ENCODE measurements at places on chromosomes 4 and X.

- no peak for DNase-seq
Observed at GRCh38 chr4:23924556-23924955, 34.7 kb upstream of the PPARGC1A start.

GRCh38 chr4:126268106-126268505 lies 953.4 kb downstream of the FAT4 start:
- no peak for DNase-seq

GRCh38 chrX:17375637-17376430 lies 834 bp downstream of the NHS start:
- peak; percentile 78 for DNase-seq

DNA sequence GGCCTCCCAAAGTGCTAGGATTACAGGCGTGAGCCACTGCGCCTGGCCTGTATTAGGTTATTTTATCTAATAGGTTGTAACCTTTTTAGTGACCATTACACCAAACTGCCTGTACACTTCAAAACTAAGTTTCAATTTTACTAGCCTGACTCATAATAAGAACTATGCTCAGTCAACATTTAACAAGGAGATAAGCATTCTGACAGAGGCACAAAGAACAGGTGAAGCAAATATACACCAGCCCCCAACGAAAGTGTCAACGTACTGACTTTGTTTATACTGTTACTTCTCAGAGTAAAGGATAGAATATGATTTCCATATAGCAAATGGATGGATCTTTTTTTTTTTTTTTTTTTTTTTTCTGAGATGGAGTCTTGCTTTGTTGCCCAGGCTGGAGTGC lies 62.8 kb downstream of the SHISA3 start:
- DNase-seq, result no peak

- DNase-seq, result no peak
Observed at GRCh38 chr4:10086506-10087120, 30.0 kb downstream of the WDR1 start.

Measured in posterior cingulate gyrus (tissue), 11 donors.